ENCODE measurements at places on chromosomes 4 and X. TPM values are rescaled to one million over a fixed set of nuclear protein-coding genes. Genes with fewer than 3 reads are reported as not detected.

AWAT2 gene
- total RNA-seq: not detected

SYP gene
- 0.87 TPM for total RNA-seq

CPE gene
- 30.8 TPM for total RNA-seq

LNX1 gene
- total RNA-seq: 0.99 TPM

OGT gene
- 117 TPM for total RNA-seq

MAGEA2B gene
- not detected for total RNA-seq

KLHL4 gene
- total RNA-seq: 0.58 TPM

IL1RAPL1 gene
- 1.9 TPM for total RNA-seq

MAGEA12 gene
- not detected for total RNA-seq

SAGE1 gene
- not detected for total RNA-seq

ANOS1 gene
- not detected for total RNA-seq

GAGE12G gene
- not detected for total RNA-seq

CT45A6 gene
- total RNA-seq: not detected

ANXA10 gene
- total RNA-seq: 4.2 TPM

CPLX1 gene
- 0.17 TPM for total RNA-seq

TMEM154 gene
- 2.8 TPM for total RNA-seq

WAS gene
- total RNA-seq: 0.17 TPM

CXCL11 gene
- 0.15 TPM for total RNA-seq

SLC4A4 gene
- 22.1 TPM for total RNA-seq

HTN1 gene
- total RNA-seq: not detected

S100G gene
- total RNA-seq: not detected

PIR gene
- 12.4 TPM for total RNA-seq

SPANXA1 gene
- total RNA-seq: not detected

ATOH1 gene
- total RNA-seq: not detected
